Activated T-helper 2 cell treated with anti-CD3 and anti-CD28 coated beads, Interferon-gamma antibody, Interleukin-2, Interleukin-4, amounts not matched to agents 10 μg/mL and 5 μg/mL and 100 μg/mL, durations not matched to agents 14 hours and 24 hours and 36 hours (primary cell): ENCODE measurements at places on chromosomes 12 and 14. TPM values are rescaled to one million over a fixed set of nuclear protein-coding genes. Genes with fewer than 3 reads are reported as not detected.

The ZNF664 gene
- total RNA-seq, result 63.3 and 66.2 TPM in 2 replicates

The PTGES3 gene
- total RNA-seq, result 293 and 298 TPM in 2 replicates

The ABCD2 gene
- 5.8 TPM in 2 replicates for total RNA-seq

The GLIPR1L2 gene
- total RNA-seq, result not detected in 2 replicates

The C12orf54 gene
- total RNA-seq, result not detected in 2 replicates

The TCL1A gene
- total RNA-seq, result not detected in 2 replicates

The IAPP gene
- not detected in 2 replicates for total RNA-seq

The TEX22 gene
- 4.7 and 5.0 TPM in 2 replicates for total RNA-seq

The CCDC198 gene
- total RNA-seq, result not detected in 2 replicates

The SPTB gene
- 0.02 and 0.05 TPM in 2 replicates for total RNA-seq

The ANGEL1 gene
- total RNA-seq, result 15.0 and 15.9 TPM in 2 replicates

The CLEC4E gene
- not detected in 2 replicates for total RNA-seq

The G2E3 gene
- total RNA-seq, result 24.7 and 26.4 TPM in 2 replicates

The KLHL33 gene
- total RNA-seq, result 0.07 TPM in 1 of 2 replicates, not detected in the other

The ZC2HC1C gene
- 0.94 and 1.5 TPM in 2 replicates for total RNA-seq

The RNASE4 gene
- total RNA-seq, result 0.73 and 1.1 TPM in 2 replicates

The ADAMTS20 gene
- total RNA-seq, result not detected in 2 replicates
